NK-92 treated with Interleukin-12 subunit alpha and Interleukin-12 subunit beta, amount 100 ng/mL, for 24 hours (cell line): ENCODE measurements at places on chromosomes 7 and 10.

DNA sequence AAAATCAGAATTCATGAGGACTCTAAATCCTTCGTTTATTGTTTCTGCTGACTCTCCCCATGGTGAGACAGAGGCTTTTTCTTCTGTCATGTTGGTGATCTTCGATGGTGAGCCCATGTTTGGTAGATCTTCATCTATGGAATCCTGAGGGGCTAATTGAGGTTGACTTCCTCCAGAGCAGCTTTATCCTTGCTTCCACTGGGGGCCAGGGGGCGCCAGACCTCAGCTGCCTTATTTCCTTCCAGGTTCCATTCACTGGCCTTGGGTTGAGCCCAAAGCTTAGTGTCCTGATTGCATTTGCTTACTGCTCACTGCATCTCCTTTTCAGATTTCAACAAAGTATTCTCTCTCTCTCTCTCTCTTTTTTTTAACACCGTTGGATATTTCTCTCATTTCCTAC, 80.7 kb downstream of the GCC1 start:
- no peak for DNase-seq

GRCh38 chr7:2138146-2138765, 94.5 kb downstream of the MAD1L1 start:
- DNase-seq: no peak

GRCh38 chr10:53846809-53847208, 954.2 kb downstream of the PCDH15 start:
- DNase-seq: no peak

DNA sequence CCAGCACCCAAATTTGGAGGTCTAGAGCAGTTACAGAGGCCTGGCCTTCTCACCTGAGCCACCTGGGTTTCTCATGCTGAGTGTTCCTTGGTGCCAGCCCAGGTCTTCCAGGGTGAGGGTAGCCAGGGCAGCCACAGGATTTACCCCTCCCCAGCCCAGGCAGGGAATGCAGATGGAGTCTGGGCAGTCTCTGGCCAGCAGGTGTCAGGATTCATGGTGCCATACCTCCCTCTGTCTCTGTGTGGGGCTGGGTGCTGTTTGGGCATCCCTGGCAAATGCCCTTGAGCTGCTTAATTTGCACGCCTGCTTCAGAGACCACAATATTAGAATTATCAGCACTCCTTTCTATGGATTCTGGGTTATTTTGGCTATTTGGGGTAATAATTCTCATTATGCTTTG, 246.7 kb downstream of the GFRA1 start:
- no peak for DNase-seq

DNA sequence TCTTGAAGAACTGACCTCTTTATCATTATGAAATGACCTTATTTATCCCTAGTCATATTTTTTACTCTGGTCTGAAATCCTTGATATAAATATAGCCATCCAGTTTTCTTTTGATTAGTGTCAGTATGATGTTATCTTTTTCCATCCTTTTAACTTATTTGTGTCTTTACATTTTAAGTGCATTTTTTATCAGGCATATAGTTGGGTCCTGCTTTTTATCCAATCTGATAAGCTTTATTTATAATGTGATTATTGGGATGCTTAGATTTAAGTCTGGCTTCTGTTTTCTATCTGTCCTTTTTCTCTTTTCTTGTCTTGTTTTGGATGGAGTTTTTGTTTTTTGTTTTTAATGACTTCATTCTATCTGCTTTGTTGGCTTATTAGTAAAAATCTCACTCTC, 119.2 kb downstream of the ARHGAP22 start:
- DNase-seq: no peak

- DNase-seq: no peak
These were observed 146.4 kb downstream of the FAM204A start for GRCh38 chr10:118195729-118196128.

GRCh38 chr10:74525885-74526284, 300.5 kb upstream of the KAT6B start:
- no peak for DNase-seq

DNA sequence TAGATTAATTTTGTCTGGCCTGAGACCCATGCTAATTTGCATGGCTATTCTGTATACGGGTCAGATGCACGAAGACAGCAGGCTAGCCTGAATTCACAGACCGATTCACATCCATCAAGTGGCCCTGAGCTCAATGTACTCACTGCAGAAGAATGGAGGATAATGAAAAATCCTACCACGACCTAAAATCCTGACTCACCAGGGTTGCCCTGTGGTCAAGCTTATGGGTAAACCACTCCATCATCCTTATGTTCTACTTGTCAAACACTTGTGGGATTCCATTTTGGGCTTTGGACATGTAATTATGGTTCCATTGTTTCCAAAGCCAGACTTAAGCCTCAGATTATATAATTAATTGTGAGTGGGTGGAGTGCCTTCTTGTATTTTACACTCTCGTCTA, 110.4 kb upstream of the ZNF438 start:
- DNase-seq: no peak

GRCh38 chr10:84493951-84494848, 165.8 kb downstream of the CCSER2 start:
- DNase-seq: no peak

GRCh38 chr10:47423476-47423875, 39.4 kb upstream of the ZNF488 start:
- DNase-seq: no peak
